ENCODE measurements at places on chromosomes 7 and 10.

GRCh38 chr10:58512491-58513187, at the start of gene BICC1:
Gene BICC1, plus strand, starts transcription at chr10:58512872. Its CDS starts 272 bp downstream, at chr10:58513144.
- no peaks in the 10 kb centered on the region for H3K27me3 ChIP-seq
- DNase-seq: peak; percentile 45
- H3K27ac ChIP-seq: peak within 1 kb of the TSS; percentile 90
- H3K4me3 ChIP-seq: peak within 1 kb of the TSS; percentile 81
- H3K4me1 ChIP-seq: peaks cover 7% of the 10 kb centered on the region

DNA sequence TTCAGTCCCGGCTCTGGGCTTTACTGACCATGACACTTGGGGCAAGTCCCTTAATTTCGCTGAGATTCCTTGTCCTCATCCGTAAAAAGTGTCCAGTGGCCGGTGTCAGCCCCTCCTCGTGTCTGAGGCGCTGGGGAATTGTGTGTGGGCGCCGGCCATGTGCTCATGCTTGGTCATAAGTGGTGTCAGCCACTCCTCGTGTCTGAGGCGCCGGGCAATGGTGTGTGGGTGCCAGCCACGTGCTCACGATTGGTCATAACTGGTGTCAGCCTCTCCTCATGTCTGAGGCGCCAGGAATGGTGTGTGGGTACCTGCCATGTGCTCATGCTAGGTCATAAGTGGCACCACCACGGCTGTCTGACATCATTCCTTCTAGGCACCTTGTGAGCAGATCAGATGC, 40.7 kb upstream of the DMBT1 start:
- DNase-seq: no peak
- peaks cover 2% of the 10 kb centered on the region for H3K36me3 ChIP-seq
- H3K4me3 ChIP-seq: no peak overlapping the region
- H3K27ac ChIP-seq: no peak overlapping the region
- peaks cover 10% of the 10 kb centered on the region for H3K4me1 ChIP-seq
- no peaks in the 10 kb centered on the region for H3K27me3 ChIP-seq

DNA sequence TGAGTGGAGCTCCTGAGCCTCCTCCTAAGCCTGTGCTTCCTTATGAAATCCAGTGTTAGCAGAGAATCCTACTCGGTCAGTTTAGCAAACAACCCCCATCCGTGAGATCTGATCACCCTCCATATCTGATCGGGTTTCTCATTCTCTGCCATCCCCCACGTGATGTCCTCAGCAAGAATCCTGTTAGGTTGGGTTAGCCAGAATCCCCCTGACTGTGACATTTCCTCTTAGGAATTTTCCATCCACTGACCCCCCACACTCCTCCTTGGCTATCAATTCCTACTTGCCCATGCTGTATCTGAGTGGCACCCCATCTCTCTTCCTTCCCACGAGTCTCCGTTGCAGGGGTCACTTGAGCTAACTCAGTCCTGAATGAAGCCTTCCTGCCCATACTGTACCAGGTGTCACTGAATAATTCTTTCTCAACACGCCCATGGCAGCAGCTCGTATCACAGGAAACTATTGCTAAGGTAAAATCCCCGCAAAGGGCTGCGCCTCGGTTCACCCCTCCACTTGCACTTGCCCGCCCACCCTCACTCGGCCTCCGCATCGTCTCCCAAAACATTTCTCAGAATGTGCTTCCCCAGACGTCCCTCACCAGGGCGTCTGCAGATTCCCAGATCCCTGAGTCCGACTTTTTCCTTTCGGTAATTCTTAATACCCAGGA, 44.1 kb downstream of the MYOF start:
- no peak overlapping the region for H3K4me3 ChIP-seq
- peak overlapping the region; percentile 100 for H3K27ac ChIP-seq
- no peaks in the 10 kb centered on the region for H3K27me3 ChIP-seq
- H3K4me1 ChIP-seq: peaks cover 21% of the 10 kb centered on the region
- peak; percentile 88 for DNase-seq

GRCh38 chr10:12614177-12614995, 265.0 kb downstream of the CAMK1D start:
- no peaks in the 10 kb centered on the region for H3K27me3 ChIP-seq
- peaks cover 7% of the 10 kb centered on the region for H3K4me1 ChIP-seq
- no peaks in the 10 kb centered on the region for H3K36me3 ChIP-seq
- H3K27ac ChIP-seq: no peak overlapping the region
- H3K4me3 ChIP-seq: no peak overlapping the region

DNA sequence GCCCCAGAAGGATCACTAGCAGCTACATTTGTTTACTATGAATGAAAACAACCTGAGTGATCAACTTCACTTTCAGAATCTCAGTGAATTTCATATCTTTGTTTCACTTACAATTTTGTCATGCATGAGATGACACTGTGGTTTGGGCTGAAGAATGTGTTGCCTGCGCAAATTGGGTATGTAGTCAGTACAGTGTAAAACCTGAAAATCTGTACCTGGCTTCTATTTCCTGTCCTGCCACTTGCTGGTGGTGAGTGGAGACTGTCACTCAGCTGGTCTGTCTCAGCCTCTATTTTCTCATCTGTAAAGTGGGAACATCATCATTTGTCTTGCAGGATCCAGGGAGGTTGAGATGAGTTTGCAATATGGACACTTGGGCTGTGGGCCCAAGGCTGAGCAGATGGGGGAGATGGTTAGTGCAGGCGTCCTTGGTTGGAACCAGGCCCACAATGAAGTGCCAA, 118.0 kb downstream of the WDFY4 start:
- DNase-seq: no peak
- H3K36me3 ChIP-seq: no peaks in the 10 kb centered on the region
- H3K27me3 ChIP-seq: no peaks in the 10 kb centered on the region

DNA sequence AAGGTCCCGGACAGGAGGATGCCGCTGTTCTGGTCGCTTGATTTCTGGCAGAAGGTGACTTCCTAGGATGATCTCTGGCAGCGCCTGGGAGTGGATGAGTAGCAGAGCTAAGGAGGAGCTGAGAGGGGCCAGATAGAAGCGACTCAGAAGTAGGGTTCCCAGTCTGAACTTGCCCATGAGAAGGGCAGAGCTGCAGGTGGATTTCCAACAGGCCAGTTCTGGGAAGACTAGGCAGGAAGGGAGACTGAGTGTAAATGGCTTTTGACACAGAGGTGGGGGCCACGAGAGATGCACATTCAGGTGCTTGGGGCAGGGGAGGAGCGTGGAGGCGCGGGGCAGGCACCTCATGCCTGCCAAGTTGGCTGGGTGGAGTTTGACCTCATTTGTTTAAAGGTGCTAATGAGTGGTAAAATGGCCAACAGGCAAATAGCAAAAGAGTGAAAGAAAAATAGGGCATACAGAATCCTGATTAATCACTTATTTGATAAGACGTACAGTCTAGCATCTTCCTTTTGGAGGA, 58.8 kb downstream of the SHH start:
- DNase-seq: no peak
- no peak overlapping the region for H3K27ac ChIP-seq
- peaks cover 3% of the 10 kb centered on the region for H3K36me3 ChIP-seq
- H3K27me3 ChIP-seq: no peaks in the 10 kb centered on the region

DNA sequence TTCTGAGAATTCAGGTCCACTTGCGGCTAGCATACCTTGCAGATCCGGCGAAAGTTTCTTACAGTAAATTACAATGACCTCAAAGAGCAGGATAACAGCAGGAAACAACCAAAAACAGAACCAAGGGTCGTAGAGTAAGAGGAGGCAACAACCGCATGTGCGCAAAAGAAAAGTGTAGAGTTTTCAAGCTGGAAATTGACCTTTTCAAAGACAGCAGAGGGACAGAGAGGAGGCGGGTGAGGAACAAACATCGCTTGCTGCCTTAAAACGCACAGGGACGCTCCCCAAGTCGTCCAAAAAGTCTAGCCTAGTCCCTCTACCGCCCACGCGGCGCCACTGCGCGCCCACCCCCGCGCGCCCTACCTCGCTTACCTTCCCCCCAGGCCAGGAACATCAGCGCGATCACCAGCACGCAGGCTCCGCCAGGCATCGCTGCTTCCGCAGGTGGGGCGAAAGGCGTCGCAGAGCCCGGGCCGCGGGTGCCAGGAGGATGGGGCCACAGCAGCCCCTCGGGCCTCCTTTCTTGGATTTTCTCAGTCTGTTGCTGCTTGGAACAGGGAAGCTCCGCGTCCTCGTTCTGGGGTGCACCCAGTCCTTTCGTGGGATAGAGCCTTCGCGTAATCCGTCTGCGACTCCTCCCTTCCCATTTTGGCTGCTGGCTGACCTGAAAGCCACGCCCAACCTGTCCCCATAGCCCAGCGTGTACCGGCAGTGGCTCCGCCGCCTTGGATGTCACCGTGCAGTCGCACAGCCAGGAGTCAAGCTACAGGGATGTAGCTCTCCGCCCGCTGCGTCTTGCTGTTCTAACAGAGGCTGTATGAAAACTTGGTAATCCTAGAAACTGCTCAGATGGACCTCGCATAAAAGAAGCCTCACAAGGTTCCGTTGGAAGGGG, at the start of gene VWDE:
VWDE (minus strand) TSS at position 579 of the 895 bp plus-strand sequence; CDS start at position 430, 149 bp downstream.
- H3K36me3 ChIP-seq: no peaks in the 10 kb centered on the region
- no peak within 1 kb of the TSS for H3K27ac ChIP-seq
- H3K27me3 ChIP-seq: no peaks in the 10 kb centered on the region
- peak within 1 kb of the TSS; percentile 77 for H3K4me3 ChIP-seq
- DNase-seq: peak; percentile 19
- peaks cover 3% of the 10 kb centered on the region for H3K4me1 ChIP-seq

- H3K27ac ChIP-seq: peak overlapping the region; percentile 86
- no peak overlapping the region for H3K4me3 ChIP-seq
- peaks cover 17% of the 10 kb centered on the region for H3K4me1 ChIP-seq
- H3K36me3 ChIP-seq: peaks cover 2% of the 10 kb centered on the region
- H3K27me3 ChIP-seq: no peaks in the 10 kb centered on the region
Observed at GRCh38 chr10:29617880-29618340, 16.9 kb downstream of the SVIL start.

- no peaks in the 10 kb centered on the region for H3K27me3 ChIP-seq
- H3K4me1 ChIP-seq: no peaks in the 10 kb centered on the region
- peaks cover 70% of the 10 kb centered on the region for H3K36me3 ChIP-seq
- no peak overlapping the region for H3K4me3 ChIP-seq
- no peak overlapping the region for H3K27ac ChIP-seq
- no peak for DNase-seq
Observed at GRCh38 chr7:127382301-127383085, 10.0 kb downstream of the ZNF800 start.

DNA sequence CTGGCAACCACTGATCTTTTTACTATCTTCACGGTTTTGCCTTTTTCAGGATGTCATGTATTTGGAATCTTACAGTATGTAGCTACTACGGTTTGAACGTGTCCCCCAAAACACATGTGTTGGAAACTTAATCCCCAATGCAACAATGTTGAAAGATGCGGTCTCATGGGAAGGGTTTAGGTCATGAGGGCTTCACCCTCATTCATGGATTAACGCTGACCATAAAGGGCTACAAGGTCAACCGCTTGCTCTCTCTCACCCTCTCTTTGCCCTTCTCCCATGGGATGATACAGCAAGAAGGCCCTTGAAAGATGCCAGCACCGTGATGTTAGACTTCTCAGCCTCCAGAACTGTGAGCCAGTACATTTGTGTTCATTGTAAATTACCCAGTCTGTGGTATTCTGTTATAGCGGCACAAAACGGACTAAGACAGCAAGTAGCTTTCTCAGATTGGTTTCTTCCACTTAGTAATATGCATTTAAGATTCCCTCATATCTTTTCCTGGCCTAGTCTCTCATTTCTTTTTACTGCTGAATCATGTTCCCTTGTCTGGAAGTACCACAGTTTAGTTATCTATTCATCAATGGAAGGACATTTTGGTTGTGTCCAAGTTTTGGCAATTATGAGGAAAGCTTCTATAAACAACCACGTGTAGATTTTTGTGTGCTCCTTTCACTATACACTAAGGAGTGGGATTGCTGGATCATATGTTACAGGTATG, 3.0 kb upstream of the CRYGN start:
- no peaks in the 10 kb centered on the region for H3K36me3 ChIP-seq
- DNase-seq: no peak
- peaks cover 26% of the 10 kb centered on the region for H3K27me3 ChIP-seq
- H3K4me1 ChIP-seq: peaks cover 19% of the 10 kb centered on the region
- H3K4me3 ChIP-seq: no peak overlapping the region
- no peak overlapping the region for H3K27ac ChIP-seq

- no peaks in the 10 kb centered on the region for H3K27me3 ChIP-seq
- no peak for DNase-seq
- no peak overlapping the region for H3K4me3 ChIP-seq
- peaks cover 6% of the 10 kb centered on the region for H3K4me1 ChIP-seq
- H3K36me3 ChIP-seq: peaks cover 3% of the 10 kb centered on the region
Observed at GRCh38 chr10:49486738-49487137, 52.2 kb downstream of the ERCC6 start.

DNA sequence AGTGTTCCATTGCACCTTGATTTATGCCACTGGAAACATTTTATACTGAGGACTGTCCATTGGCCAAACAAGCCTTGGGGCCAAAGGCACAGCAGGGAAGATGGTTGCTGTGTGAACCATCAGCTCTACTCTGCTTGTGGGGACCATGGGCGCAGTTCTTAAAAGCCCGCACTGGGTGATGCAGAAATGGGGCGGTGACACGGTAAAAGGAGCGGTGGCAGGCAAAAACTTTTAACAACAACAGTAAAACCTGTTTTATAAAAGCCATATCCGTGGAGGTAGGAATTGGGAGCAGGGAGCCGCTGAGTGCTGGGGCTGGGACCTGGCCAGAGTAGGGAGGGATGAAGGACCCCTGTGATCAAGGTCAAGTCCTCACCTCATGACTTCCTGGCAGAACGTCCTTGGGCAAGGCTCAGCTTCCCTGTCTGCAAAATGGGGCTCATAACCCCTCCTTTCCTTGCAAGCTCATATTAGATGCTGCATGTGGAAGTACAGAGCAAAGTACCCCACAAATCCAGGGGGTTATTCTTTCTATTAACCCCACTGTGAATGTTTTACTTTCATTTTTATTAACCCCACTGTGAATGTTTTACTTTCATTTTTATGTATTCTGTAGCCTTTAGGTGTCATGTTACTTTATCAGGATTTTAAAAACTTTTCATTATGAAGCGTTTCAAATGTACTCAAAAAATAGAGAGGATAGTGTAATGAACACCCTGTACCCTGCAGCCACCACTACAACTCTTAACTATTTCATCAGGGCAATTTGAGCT, 78.3 kb downstream of the GRK5 start:
- peak overlapping the region; percentile 40 for H3K4me3 ChIP-seq
- no peaks in the 10 kb centered on the region for H3K27me3 ChIP-seq
- no peak for DNase-seq
- H3K36me3 ChIP-seq: no peaks in the 10 kb centered on the region
- H3K27ac ChIP-seq: no peak overlapping the region

- no peak for DNase-seq
- H3K4me3 ChIP-seq: no peak overlapping the region
- peaks cover 12% of the 10 kb centered on the region for H3K4me1 ChIP-seq
- no peaks in the 10 kb centered on the region for H3K27me3 ChIP-seq
Observed at GRCh38 chr10:3898821-3899220, 113.8 kb upstream of the KLF6 start.

DNA sequence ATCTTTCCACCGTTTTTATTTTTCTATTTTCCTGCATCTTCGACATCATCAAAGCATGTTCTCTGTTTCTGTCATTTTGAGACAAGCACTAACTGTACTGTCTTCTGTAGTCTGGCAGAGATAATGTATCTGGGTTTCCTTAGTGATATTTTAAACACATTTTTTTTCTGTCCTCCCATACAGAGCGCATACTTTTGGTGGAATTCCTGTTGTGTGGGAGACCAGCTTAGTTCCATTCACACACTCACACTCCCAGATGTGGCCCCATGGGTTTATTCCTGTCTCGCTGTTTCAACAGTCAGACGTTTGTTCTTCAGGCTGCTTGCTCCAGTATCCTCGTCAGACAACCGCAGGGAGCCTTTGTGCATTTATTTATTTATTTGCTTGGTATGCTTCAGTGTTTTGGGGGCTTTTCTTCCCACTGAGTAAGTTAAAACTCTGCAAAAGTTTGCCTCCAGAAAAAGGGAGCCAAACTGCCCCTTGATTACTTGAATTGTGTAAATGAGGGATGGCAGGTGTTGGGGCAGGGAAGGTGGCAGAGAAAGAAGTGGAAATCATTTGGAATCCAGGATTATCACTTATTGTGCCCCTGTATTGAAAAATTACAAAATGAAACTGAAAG, 456.8 kb upstream of the KLF6 start:
- no peaks in the 10 kb centered on the region for H3K27me3 ChIP-seq
- H3K4me3 ChIP-seq: peak overlapping the region; percentile 71
- peaks cover 3% of the 10 kb centered on the region for H3K4me1 ChIP-seq
- peak overlapping the region; percentile 95 for H3K27ac ChIP-seq
- DNase-seq: peak; percentile 100
